HT-29 (cell line): ENCODE measurements at places on chromosomes 5 and 9. TPM values are rescaled to one million over a fixed set of nuclear protein-coding genes. Genes with fewer than 3 reads are reported as not detected.

The TRIM7 gene
- 2.9 and 5.5 TPM in 2 replicates for total RNA-seq

The AMBP gene
- total RNA-seq = 3.0 and 4.4 TPM in 2 replicates

The SLC9A3 gene
- 11.5 and 16.0 TPM in 2 replicates for total RNA-seq

- DNase-seq = no peak
Observed at GRCh38 chr9:127209948-127210640, 54.5 kb upstream of the GARNL3 start.
